ENCODE measurements at places on chromosomes 5 and 9. TPM values are rescaled to one million over a fixed set of nuclear protein-coding genes. Genes with fewer than 3 reads are reported as not detected.

Gene SPINK13
- not detected for total RNA-seq

Gene WNK2
- total RNA-seq = 336 TPM

Gene BNC2
- 15.2 TPM for total RNA-seq

Gene AK3
- 33.7 TPM for total RNA-seq

Gene PHF24
- 3.1 TPM for total RNA-seq

Gene FCHSD1
- 25.8 TPM for total RNA-seq

Gene PCDHGB4
- 40.8 TPM for total RNA-seq

Gene FSTL4
- total RNA-seq = 29.0 TPM

Gene SLIT3
- 11.5 TPM for total RNA-seq

Gene IRX1
- 69.3 TPM for total RNA-seq

Gene ADGRD2
- not detected for total RNA-seq

Gene CEP78
- 29.7 TPM for total RNA-seq

Gene PFN3
- not detected for total RNA-seq

Gene DNM1
- total RNA-seq = 276 TPM

Gene BTNL8
- total RNA-seq = not detected

Gene CCNO
- not detected for total RNA-seq

Gene CCDC152
- 13.4 TPM for total RNA-seq

Gene SLC25A2
- total RNA-seq = 1.9 TPM

Gene ARID3C
- not detected for total RNA-seq

Gene IFNA13
- not detected for total RNA-seq

Gene C9
- not detected for total RNA-seq

Gene CCDC180
- total RNA-seq = 13.1 TPM

Gene SARDH
- total RNA-seq = 2.0 TPM

Gene TSSK1B
- total RNA-seq = 0.54 TPM

Gene CD14
- total RNA-seq = 0.64 TPM

Gene ARSI
- not detected for total RNA-seq

Gene DPYSL3
- 571 TPM for total RNA-seq

Gene NR5A1
- not detected for total RNA-seq

Gene PCDHB4
- 7.8 TPM for total RNA-seq

Data from glutamatergic neuron (in vitro differentiated cells).